ENCODE measurements at places on chromosomes 5 and 9.

DNA sequence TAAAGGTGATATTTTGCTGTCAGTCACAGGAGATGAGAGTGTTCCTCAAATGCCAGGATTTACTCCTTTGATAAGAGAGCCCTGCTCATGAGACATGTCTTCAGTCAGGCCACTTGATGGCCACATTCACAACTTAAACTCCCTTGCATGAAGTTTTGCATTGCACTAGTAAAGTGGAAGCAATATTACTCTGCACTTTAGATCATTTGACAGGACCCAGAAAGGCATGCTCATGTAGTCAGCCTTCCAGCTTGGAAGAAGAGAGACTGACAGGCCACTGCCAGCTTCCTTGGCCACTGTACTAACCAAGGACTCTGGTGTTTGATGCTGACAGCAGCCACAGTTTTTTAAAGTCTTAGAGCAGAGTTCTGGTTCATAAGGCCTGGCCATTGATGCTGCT, 42.6 kb downstream of the NPR3 start:
- no peak for DNase-seq

- DNase-seq, result no peak
Measured at GRCh38 chr5:158284242-158284641, 425.3 kb upstream of the CLINT1 start.

DNA sequence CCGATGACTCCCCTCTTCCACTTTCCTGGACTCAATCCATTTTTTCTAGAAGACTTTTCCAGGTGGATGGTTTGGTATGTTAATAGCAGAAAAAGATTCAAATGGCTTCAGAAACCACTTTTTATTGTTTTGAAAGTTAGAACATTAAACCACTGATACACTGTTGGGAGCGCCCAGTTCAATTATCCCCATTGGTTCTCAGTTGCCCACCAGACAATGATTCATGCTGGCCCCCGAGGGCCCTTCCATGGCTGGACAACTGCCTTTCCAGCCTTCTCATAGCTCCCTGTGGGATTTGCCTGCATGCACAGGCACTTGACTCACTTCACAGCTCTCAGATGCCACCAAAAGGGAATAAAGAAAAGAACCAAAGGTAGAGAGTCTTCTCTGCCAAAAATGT, 21.3 kb upstream of the ANKRD34B start:
- DNase-seq, result no peak

DNA sequence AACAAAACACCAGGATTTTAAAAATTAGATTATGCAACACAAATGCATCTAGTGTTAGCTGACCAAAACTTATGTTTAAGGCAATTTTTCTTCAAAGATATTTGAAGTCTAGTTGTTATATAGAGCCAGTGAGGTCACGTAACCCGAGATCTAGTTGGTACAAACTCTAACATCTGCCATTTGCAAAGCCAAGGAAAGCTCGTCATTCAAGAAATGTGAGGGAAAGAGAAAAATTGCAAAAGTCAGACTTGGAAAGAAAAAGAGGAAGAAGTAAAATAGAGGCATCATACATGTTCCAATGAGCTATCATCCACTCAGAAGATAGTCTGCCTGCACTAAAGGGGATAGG, 293.4 kb upstream of the PUM3 start:
- DNase-seq, result no peak

DNA sequence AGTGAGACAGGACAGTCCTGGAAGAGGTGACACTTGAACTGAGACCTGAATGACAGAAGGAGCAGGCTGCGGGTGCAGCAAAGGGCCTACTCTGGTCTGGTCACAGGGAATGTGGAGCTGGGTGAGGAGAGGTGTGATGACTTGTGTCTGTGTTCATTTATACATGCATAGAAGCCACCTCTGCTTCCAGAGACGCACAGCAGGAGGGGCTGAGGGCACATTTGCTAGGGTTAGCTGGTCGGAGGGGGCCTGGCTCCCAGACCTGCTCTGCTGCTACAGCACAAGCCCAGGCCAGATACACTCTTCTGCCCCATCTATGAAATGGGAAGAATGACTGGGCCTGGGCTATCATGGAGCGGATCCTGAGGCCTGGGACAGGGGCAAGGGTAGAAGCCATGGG, 15.6 kb downstream of the UNC5A start:
- no peak for DNase-seq

DNA sequence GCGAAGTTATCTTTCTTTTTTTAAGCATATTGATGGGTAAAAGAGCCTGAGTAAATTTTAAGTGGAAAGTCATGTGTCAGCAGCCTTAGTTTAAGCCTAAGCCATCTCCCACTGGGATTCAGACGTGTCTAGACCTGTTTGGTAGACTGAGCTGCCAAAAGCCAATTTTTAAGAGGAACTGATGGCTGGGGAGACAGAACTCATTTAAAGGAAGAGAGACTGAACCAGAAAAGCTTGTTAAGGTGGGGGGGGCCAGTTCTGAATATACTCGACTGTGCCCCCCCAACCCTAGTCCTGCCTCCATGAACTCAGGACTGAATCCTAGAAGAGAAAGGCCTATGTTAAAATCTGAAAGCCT, 58.3 kb upstream of the PLPP1 start:
- DNase-seq, result no peak

- no peak for DNase-seq
Measured at GRCh38 chr9:81815781-81816180, 112.4 kb upstream of the SPATA31D4 start.

- no peak for DNase-seq
Measured at GRCh38 chr5:167642181-167642580, 649.3 kb upstream of the WWC1 start.

GRCh38 chr5:103472830-103473229, 89.8 kb downstream of the NUDT12 start:
- no peak for DNase-seq

GRCh38 chr5:54520940-54521339, 3.4 kb downstream of the SNX18 start:
- DNase-seq, result no peak

- no peak for DNase-seq
Measured at GRCh38 chr9:91814201-91814600, 135.8 kb downstream of the ROR2 start.

GRCh38 chr9:18683312-18683711, 209.4 kb downstream of the ADAMTSL1 start:
- DNase-seq, result no peak

GRCh38 chr5:159515909-159516415, 185.7 kb upstream of the IL12B start:
- DNase-seq, result peak; percentile 89

GRCh38 chr5:145920542-145921210, 15.7 kb upstream of the SH3RF2 start:
- DNase-seq, result no peak

DNA sequence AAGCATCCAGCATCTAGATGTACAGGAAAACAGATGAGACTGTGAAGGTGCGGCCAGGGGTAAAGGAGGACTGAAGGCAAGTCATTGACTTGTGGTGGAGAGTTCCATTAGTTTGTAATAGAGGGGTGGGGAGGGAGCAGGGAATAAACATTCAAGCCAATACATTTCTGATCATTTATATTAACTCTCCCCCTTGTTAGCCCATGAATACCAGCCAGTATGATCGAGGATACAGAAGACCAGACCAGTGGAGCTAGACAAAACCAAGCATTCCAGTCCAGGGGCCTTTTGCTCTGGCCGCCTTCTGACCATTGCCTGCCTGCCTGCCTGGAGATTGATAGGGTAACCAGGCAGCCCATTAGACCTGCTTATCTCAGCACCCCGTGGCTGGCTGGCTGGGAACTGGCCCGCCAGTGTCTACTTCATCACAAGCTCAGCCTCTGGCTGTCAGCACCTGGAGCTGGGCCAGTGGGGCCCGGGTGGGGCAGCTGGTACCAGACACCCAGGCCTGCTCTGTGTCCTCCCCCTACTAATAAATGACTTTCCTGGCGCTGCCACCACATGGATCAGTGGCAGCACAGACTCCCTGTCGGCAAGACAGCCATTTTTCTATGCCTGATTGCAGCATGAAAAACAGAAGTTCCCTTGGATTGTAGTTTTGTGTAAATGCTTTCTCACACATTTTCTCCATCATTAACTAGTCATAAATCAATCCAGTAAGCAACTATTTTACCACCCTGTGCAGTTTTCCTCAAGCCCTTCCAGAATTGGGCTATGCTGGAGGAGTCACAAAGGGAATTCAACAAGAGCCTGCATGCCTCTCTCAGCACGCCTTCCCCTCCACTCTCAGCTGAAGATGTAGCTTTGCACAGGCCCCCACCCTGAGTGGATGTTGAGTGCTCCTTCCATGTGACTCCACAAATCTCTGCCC, 181.3 kb downstream of the SNCAIP start:
- no peak for DNase-seq

DNA sequence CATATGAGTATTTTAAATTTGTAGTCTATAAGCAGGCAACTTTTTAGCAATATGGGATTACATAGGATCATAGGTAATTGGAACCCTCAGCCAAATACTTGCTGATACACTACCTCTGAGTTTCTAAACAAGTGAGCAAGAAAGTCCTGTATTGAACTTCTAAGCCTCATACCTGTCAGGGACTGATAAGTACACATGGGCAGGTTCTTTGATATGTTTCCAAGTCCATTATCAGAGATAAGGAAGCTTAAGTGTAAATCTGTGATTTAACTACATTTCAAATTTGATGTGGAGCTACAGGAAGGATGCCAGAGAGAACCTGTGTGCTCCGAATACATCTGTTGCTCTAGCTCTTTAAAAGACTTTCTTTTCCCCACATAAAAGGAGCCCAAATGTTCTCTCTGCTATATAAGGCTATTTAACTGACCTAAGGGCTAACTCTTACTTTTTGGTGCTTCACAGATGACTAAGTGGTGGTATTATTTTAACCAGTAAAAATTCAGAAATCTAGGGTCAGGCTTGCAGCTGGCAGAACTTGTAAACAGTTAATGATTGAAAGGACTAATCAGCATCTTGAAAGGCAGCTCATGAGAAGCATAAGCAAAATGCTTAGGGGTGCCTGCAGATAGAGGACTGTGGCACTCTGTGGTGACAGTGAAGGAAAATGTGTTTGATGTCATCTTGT, 228.6 kb downstream of the NR3C1 start:
- no peak for DNase-seq

DNA sequence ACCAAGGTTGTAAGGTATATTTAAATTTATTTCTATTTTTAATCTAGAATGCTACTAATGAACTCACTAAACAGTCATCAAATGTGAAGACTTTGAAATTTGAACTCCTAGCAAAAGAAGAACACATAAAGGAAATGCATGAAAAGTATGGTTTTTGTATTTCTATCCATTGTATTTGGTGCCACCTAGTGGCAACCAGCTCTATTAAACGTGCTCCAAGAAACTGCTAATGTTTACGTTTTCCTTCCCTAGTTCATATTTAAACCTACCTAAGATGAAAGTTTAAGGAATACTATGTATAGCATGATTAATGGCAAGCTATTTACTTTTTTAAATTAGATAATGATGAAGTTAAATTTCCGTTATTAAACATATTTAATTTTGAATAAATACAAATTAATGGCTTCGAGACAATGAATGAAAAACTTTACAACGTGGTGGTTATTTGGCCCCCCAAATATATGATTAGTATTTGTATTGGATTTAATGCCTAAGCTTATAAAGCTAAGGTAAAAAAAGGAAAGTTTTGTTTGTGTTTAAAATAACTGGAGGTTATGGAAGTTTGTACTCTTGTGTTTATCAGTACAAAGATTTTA, 115.9 kb upstream of the SH3GL2 start:
- DNase-seq, result no peak

- DNase-seq, result no peak
Measured at GRCh38 chr9:132231019-132231701, 69.3 kb downstream of the NTNG2 start.

DNA sequence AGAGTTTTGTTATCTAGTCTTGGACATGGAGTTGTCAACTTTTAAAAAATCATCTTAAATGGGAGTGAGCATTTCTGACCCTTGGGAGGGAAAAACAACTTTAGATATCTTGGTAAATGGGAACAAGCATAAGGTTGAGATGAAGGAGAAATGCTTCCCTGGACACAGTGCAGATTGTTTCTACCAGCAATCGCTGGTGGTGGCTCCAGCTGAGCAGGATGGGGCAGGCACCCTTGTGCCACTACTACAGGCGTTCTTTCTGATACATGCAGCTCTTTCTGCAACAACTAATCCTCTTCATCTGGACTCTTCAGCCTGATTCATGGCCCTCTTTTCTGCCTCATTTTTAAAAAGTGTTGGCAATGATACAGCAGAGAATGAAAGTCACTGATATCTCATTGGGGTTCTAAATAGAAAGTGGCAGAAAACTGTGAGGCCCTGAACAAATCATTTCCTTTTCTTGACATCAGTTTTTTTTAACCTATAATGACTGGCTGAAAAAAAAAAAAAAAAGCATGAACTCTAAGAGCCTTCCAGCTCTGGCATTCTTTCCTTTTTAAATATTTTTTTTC, 409.4 kb upstream of the PTGER4 start:
- no peak for DNase-seq

- no peak for DNase-seq
Measured at GRCh38 chr9:114735704-114736103, 53.7 kb upstream of the TEX48 start.

DNA sequence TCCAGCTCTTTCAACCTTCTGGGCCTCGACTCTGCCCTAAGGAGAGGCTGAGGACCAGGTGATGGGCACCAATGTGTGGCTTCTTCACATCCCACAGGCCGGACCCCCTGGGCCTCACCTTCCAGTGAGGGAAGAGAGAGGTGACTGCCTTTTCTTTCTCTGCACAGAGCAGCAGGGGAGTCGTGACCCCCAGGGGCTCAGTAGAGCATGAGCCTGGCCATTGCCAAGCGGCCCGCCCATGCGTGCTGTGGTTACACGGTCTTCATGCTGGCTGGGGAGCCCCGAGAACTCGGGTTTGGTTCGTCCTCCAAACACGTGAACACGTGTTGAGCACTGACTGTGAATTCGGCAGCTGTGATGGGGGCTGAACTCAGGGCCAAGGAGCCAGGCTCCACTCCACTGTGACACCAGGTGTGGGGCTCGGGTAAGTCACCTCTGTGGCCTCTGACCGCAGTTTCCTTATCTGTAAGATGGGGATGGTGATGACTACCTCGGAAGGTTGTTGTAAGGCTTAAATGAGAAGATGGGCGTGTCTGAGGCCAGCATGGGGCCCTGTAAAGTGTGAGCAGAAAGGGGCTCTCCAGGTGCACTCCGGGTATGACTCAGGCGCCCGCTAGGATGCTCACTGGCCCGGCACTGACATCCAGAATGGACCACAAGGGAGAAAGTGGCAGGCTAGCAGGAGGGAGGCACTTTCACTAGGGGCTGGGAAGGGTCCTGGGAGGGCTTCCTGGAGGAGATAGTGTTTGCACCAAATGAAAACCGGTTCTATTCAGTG, 13.4 kb upstream of the GRHPR start:
- DNase-seq, result peak; percentile 71

GRCh38 chr5:151351671-151352070, 4.3 kb upstream of the SLC36A2 start:
- DNase-seq, result no peak
